Activated CD4-positive, alpha-beta T cell treated with anti-CD3 and anti-CD28 coated beads, Interleukin-2, Interleukin-4, amounts not matched to agents 100 ng/mL and 50 ng/mL, durations not matched to agents 16 hours and 8 hours (primary cell): ENCODE measurements at places on chromosomes 4 and X.

DNA sequence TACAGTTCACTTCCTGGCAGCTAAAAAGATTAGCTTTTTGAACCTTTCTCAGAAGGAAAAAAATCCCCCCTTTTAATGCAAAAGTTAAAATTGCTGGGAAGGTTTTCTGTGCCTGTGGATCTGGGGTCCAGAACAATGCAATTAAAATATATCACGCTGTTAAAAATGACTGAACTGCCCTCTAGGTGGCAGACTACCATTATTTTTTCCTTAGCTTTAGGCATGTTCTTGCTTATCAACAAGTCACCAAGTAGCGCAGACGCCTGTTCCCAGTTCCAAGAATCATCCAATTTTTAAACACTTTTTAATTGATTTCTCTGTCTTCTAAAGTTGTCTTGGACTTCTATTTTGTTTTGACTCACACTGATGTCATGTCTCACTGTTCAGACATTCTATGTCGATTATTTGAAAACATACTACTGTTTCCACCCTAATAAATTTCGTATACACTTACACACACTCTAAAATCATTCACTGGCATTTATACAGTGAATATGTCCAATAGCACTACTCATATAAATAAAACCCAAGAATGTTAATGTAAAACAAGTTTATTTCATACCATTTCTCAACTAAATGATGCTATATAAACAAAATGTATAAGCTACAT lies 661.6 kb downstream of the RAPGEF2 start:
- DNase-seq: peak; percentile 35

DNA sequence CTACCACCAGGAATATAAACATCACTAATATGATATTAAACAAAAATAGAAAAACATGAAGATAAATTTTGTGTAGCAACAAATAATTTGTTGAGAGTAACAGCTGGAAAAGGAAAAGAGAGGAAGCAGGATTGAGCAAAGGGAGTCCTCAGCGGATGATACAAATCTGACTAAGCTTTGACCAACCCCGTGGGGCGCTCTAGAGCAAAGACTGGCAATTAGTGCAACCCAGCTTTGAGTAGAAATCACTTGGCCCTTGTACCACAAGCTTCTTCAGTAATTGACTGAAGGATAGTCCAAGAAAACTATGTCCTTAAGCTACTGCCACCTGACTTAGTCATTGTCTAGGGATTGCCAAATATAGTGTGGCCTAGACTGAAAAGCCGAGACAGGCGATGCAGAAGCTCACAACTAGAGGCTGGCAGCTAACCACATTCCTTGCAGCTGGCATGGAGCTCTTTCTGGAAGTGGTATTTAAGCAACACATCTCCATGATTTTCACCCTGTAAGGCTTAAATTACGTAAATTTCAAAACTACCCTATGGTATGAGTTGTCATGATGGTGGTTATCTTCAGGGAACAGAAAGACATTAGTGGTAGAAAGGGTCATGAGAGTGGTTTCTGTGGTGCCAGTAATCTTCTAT lies 396.0 kb downstream of the PDGFC start:
- DNase-seq: no peak

DNA sequence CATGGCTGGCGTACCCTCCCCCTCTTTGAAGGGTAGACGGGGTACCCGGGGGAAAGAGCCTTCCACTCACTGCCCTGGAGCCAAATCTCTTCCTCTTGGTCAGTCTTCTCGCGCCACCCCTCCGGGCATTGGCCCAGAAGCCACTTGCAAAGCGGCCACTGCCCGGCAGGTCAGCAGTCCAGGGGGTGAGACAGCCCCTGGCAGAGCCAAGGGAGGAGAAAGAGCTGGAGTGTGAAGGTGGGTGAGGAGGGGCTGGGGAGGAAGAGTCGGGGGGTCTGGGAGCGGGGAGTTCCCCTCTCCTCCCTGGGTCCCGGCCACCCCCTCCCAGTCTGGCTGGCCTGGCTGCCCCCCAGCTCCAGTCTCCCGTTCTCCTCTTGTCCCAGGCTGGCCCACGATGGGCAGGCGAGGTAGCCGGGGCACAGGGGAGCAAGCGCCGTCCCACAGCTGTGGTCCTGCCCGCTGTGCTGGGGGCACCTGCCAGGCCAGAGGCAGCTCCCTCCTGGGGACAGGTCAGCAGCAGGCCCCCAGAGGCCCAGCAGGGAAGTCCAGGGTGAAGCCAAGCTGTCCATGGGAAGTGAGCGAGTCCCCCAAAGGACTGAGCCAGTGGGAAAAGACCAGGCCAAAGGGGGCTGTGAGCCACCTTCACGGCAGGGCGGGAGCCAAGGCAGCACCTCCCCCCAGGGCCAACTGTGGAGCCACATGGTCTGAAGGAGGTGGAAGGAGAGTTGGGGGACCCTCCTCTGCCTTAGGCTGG lies 21.6 kb upstream of the DUSP9 start:
- DNase-seq: no peak

GRCh38 chr4:75142382-75142781 lies 209.5 kb downstream of the PARM1 start:
- DNase-seq: no peak

DNA sequence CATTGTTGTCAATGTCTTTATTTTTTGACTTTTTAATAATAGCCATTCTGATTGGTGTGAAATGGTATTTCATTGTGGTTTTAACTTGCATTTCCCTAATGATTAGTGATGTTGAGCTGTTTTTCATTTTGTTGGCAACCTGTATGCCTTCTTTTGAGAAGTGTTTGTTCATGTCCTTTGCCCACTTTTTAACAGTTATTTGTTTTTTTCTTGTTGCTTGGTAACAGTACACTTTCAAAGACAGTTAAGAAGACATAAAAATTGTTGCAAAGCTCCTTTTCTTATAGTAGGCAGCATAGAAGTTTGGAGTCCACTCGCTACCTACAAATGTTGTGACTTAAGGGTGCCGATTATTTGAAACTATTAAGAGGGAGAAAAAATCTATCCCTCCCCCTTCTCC lies 48.7 kb upstream of the SLC7A11 start:
- no peak for DNase-seq

- no peak for DNase-seq
Observed at GRCh38 chrX:46179748-46180147, 365.5 kb downstream of the ZNF674 start.

DNA sequence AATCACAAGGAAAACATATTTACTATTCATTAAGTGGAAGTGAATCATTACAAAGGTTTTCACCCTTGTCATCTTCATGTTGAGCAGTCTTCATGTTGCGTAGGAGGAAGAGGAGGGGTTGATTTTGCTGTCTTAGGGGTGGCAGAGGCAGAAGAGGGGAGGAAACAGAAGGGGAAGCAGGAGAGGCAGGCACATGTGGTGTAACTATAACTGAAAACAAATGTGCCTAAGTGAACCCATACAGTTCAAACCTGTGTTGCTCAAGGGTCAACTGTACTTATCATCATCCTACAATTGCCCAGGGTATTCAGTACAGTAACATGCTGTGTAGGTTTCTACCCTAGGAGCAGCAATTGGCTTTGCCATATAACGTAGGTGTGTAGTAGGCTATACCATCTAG lies 47.2 kb downstream of the SYNPO2 start:
- DNase-seq: no peak

DNA sequence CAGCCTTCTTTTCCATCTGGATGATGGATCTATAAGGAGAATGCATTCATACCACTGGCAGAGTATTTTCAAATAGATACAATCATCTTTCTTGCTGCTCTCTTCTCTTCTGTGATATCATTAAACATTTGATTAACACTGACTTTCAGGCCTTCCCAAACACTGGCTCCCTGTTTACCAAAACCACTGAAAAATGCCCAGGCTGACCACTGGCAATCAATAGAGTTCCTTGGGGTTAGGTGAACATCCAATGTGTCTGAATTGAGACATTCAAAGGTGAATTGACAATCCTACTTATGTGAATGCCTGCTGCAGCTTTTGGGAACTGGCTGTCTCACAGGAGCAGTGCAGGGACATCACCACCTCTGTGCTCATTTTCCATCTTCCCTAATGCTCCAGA lies 168.3 kb downstream of the ENOX2 start:
- DNase-seq: no peak
